Suppressor macrophage treated with lipopolysaccharide for 1 hour (primary cell): ENCODE measurements at places on chromosomes 5 and 9.

- DNase-seq, result no peak
These were observed 9.9 kb upstream of the ANGPTL2 start for GRCh38 chr9:127132375-127132774.

DNA sequence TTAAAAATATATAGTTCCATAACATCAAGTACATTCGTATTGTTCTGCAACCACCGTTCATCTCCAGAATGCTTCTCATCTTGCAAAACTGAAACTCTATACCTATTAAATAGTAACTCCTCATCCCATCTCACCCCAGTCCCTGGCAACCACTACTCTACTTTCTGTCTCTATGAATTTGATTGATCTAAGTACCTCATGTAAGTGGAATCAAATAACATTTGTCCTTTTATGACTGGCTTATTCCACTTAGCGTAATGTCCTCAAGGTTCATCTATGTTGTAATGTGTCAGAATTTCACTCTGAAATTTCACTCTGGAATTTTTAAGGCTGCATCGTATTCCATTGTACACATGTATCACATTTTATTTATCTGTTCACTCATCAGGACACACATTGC, 132.1 kb upstream of the RUSC2 start:
- DNase-seq, result no peak

DNA sequence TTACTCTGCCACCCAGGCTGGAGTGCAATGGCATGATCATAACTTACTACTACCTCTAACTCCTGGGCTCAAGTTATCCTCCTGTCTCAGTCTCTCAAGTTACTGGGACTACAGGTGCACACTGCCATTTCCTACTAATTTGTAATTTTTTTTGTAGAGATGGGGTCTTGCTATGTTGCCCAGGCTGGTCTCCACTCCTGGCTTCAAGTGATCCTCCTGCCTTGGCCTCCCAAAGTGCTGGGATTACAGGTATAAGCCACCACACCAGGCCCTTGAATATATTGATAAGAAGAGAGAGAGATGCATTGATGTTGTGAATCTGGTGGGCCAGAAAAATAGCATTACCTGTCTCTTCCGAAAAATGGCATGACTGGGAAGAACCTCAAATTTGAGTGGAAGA, 21.0 kb upstream of the RCL1 start:
- no peak for DNase-seq

DNA sequence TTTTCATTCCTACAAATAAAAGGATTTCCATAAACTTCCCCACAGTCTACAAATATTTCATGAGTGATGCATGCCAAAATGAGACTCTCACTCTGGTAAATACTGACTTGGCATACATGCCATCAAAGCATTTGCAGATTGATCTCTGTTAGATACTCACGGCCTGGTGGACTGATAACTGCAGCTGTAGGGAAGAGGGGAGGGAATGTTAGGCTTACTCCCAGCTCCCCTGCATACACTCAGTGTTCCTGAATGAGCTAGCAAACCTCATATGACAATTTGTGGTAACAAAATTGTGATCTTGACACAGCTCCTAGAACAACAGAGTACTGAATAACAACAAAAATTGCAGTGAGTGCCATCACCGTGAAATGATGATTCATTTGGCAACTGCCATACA, 435.3 kb downstream of the NR2F1-AS1 start:
- no peak for DNase-seq

DNA sequence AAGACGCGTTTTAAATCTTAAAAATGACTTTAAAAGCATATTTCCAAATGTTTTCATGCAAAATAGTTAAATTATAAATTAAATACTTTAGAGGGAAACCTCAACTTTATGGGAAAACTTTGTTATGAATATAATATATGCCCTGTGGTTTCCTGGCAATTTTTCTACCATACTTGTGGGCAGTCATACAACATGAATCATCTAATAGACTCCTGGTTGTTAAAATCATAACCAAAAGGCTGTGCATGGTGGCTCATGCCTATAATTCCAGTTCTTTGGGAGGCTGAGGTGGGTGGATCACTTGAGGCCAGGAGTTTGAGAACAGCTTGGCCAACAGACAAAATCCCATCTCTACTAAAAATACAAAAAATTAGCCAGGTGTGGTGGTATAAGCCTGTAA, 18.2 kb downstream of the ATP10B start:
- no peak for DNase-seq

- DNase-seq, result no peak
These were observed 7.0 kb upstream of the AK1 start for GRCh38 chr9:127884427-127884911.

- no peak for DNase-seq
These were observed 92.4 kb downstream of the UNC13B start for GRCh38 chr9:35254237-35254636.

- DNase-seq, result no peak
These were observed 32.9 kb upstream of the PSD2 start for GRCh38 chr5:139762615-139763170.

DNA sequence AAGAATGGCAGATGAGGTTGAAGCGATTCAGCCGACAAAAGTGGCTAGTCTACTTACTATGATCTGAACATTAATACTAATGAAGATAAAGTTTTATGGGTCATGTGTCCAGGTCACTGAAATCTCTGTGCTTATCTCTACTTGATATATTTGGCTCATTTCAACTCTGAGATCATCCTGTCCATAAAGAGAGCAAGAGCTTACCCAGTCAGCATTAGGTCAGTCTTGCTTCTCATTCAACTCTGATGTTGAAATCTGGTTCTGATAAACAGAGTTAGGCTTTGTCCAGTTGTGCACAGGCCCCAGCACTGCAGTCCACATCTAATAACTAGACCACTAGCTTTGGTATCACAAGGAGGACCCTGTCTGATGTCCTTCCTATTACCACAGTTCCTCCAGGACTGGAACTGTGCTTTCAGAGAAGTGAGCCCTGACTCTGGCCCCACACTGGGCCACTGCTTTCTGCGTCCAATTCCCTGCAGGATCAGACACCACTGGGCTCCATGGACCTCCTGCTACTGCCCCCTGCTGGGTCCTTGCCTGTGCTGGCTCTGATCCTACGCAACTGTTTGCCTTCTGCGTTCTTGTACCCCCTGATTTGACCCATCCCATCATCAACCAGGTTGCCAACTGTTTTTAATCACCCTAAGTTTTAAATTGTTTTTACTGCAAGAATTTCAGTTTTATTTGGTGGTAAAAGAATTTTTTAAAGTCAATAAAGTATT, 23.7 kb upstream of the FAM120A start:
- peak; percentile 22 for DNase-seq

GRCh38 chr5:43049236-43049635, 9.1 kb upstream of the ANXA2R start:
- DNase-seq, result no peak

DNA sequence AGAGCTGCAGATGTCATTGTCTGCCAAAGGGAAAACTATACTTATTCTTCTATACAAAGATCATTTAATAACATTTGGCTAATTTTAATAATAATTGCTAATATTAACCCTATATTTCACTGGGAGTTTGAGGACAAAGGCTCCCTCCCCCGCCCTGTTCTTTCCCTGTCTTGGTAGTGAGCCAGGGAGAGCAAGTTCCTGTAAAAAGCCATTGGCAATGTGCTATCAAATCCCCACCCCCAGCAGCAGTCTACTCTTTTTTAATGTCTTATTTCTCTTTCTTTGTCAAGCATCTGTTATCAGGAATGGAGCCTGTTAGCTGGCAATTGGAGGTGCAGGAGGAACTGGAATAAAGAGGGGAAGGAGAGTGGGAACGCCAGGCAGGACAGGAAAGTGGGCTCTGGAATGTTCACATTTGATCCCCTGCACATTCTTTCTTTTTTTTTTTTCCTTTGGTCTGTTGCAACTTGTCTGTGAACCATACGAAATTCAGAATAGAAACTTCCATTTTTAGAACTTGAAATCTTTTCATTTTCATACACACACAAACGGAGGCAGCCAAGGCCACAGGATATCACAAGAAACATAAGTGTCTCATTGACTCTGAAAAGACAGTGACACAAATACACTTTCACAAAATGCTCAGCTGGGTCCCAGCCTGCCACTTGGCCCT, 664.8 kb upstream of the ZNF608 start:
- no peak for DNase-seq

GRCh38 chr5:73867345-73868335, 241.6 kb downstream of the ARHGEF28 start:
- no peak for DNase-seq

DNA sequence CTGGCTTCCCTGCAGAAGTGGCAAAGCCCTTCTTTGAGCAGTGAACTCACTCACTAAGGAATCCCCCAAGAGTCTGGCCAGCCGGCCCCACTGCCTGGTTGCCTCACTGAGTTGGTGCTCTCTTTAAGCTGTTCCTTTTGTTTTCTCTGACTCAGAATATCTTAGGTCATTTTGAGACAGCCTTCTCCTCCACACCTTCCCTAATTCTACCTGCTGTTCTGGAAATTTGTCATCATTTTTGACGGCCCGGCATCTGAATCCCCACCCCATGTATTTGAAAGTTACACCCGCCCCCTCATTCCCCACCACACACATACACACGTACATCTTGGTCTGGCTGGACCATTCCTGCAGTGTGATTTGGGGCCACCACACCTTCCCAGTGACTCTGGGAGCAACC, 41.8 kb downstream of the FGF1 start:
- no peak for DNase-seq

- no peak for DNase-seq
These were observed 10.0 kb upstream of the PSAT1 start for GRCh38 chr9:78286946-78287388.

GRCh38 chr5:93587597-93588351, 4.8 kb downstream of the NR2F1 start:
- no peak for DNase-seq

- no peak for DNase-seq
These were observed 72.7 kb upstream of the HSPA9 start for GRCh38 chr5:138647794-138648410.

DNA sequence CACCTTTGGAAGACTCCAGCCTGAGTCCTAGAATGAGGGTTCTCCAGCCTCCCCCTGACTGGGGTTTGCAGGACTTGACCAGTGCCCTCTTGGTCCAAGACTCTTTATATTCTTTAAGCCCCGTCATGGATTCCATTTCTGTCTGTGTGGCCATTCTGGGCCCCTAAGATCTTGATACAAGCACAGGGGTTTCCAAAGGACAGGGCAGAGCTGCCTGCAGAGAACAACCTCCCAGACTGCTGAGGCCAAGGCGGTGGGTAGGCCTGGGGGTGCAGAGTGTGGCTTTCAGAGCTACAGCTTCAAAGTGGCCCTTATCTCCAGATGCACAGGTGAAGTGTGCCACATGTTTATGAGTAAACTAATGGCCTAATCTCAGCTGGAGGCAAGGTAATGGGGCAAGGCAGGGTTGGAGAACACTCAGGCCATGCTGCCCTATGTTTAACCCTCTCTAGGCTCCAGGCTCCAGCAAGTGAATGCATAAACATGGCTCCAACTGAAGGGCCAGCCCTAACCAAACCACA, 32.1 kb downstream of the FOXI1 start:
- DNase-seq, result no peak

- DNase-seq, result peak; percentile 31
These were observed 64.9 kb downstream of the SECISBP2 start for GRCh38 chr9:89383030-89383720.

- peak; percentile 29 for DNase-seq
These were observed 341.1 kb downstream of the ASTN2 start for GRCh38 chr9:117073539-117074341.

GRCh38 chr5:43034591-43034968, 5.5 kb downstream of the ANXA2R start:
- DNase-seq, result no peak

- DNase-seq, result no peak
These were observed 69.4 kb downstream of the PPIC start for GRCh38 chr5:122967085-122967484.
